ENCODE measurements at places on chromosomes 1 and 21. TPM values are rescaled to one million over a fixed set of nuclear protein-coding genes. Genes with fewer than 3 reads are reported as not detected.

GRCh38 chr1:104459886-104460285 is 710.2 kb downstream of the AMY1C start:
- no peaks in the 10 kb centered on the region for H3K27me3 ChIP-seq
- no peak overlapping the region for H3K27ac ChIP-seq
- no peak overlapping the region for H3K4me3 ChIP-seq
- H3K4me1 ChIP-seq, result no peaks in the 10 kb centered on the region
- DNase-seq, result no peak
- no peaks in the 10 kb centered on the region for H3K36me3 ChIP-seq

GRCh38 chr1:206596319-206596666 is 16.0 kb downstream of the EIF2D start:
- no peaks in the 10 kb centered on the region for H3K4me1 ChIP-seq
- DNase-seq, result no peak
- H3K27ac ChIP-seq, result no peak overlapping the region
- H3K4me3 ChIP-seq, result no peak overlapping the region
- no peaks in the 10 kb centered on the region for H3K27me3 ChIP-seq
- H3K36me3 ChIP-seq, result peaks cover 74% of the 10 kb centered on the region

DNA sequence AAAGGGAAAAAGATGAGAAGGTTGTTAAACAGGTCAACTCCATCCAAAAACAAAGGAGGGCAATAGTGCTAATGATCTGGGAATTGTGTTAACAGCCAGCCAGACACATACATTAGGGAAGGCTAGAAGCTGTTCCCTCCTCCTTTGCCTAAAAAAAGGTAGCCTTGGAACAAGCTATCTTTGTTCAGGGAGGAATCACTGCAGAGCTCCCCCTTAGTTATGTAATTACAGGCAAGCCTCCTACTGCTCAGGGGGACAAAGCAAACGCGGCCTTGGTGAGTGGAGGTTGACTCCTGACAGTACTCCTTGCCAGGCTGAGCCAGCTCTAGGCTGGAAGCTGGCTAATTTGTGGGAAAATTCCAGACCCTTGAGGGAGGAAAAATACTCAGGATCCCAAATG is 97.6 kb downstream of the VAV3 start:
- H3K27me3 ChIP-seq, result no peaks in the 10 kb centered on the region
- no peak overlapping the region for H3K27ac ChIP-seq
- no peaks in the 10 kb centered on the region for H3K4me1 ChIP-seq
- H3K36me3 ChIP-seq, result no peaks in the 10 kb centered on the region
- no peak for DNase-seq

- H3K27ac ChIP-seq, result no peak overlapping the region
- no peak for DNase-seq
Observed at GRCh38 chr1:116855773-116856201, 53.9 kb upstream of the PTGFRN start.

DNA sequence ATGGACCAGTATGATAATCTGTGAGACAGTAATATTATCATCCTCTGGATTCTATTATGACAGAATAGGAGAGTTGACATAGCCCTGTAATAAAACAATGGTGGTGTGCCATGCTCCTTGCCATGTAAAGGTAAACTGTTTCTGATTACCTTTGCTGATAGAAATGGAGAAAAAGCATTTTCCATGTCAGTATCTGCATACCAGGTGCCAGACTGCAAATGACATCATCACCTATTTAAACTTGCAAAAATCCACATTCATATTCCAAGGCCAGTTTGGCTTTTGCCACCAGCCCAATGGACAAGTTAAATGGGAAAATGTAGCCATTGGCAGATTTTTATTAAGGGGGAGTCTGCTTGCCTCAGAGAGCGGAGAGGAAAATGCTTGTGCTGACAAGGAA is 23.9 kb upstream of the ABCD3 start:
- H3K4me1 ChIP-seq, result no peaks in the 10 kb centered on the region
- H3K4me3 ChIP-seq, result no peak overlapping the region
- no peaks in the 10 kb centered on the region for H3K27me3 ChIP-seq
- DNase-seq, result no peak

DNA sequence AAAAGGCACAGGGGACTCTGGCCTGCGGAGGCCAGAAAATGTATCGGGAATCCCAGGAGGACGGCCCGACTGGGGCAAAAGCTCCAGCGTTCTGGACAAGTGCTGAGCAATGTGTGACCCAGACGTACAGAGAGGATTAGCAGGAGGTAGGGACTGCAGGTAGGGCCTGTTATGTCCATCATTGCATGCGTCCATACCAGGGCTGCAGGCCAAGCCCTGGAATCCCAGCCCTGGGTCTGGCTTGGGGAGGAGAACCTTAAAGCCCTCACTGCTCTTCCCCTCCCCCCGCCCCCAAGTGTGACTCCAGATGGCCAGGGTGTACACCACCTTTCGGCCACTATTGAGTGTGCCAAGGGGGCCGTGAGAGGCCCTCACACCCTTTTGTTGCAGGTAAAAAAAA is 2.0 kb downstream of the RNF207 start:
- DNase-seq, result no peak

DNA sequence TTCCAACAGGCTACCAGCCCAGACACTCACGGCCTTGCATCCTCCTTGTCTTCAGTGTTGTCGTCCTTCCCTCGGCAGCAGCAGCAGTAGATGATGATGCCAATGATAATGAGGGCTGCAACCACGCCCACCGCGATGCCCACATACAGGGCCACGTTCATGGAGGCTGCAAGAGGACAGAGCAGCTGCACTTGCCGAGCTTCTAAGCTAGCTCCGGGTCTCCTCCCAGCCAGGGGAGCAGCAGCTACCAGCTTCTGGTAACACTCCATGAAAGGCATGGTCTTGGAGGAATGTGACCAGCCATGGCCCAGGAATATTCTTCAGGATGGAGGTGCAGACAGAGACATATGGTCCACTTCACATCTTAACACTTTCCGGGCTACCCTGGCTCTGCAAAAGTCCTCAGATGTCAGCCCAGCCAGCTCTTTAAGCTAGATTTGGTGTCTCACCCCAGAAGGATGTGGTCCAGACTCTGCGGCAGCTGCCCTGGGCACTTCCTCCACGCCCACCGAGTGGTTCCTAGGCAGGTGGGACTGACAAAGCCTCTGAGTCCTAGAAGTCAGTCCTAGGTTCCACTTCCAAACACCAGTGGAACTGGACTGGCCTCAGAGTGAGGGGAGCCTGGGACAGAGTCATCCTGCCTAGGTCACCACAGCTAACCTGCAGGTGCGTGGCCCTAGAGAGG is 35.1 kb downstream of the GPA33 start:
- no peak overlapping the region for H3K27ac ChIP-seq
- H3K36me3 ChIP-seq, result peaks cover 35% of the 10 kb centered on the region
- H3K4me1 ChIP-seq, result no peaks in the 10 kb centered on the region

DNA sequence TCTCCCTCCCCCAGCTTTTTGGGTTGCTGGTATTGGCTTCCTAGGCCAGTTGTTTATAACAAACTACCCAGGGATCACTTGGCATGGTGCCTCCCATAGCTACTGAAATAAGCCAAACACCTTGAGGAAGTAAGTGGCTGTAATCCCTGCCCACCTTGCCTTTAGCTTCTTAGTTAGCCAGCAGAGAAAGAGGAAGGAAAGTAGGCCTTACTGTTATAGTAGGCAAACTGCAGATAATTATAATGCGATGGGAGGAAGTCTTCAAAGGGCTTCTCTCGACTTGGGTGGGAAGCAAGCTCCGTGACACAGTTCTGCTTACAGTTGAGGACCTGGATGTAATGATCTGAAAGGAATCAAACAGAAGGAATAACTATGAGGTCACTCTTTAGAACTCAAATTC is 8.2 kb downstream of the P3H1 start:
- no peak overlapping the region for H3K27ac ChIP-seq
- H3K36me3 ChIP-seq, result peaks cover 42% of the 10 kb centered on the region
- H3K4me1 ChIP-seq, result no peaks in the 10 kb centered on the region

- H3K27ac ChIP-seq, result no peak overlapping the region
- no peaks in the 10 kb centered on the region for H3K36me3 ChIP-seq
- no peak overlapping the region for H3K4me3 ChIP-seq
- H3K27me3 ChIP-seq, result no peaks in the 10 kb centered on the region
- DNase-seq, result no peak
- H3K4me1 ChIP-seq, result no peaks in the 10 kb centered on the region
Observed at GRCh38 chr1:38740487-38740886, 119.1 kb downstream of the RRAGC start.

GRCh38 chr1:67792741-67793458 is 40.4 kb downstream of the GNG12 start:
- no peaks in the 10 kb centered on the region for H3K27me3 ChIP-seq
- H3K4me1 ChIP-seq, result peaks cover 19% of the 10 kb centered on the region
- no peak overlapping the region for H3K4me3 ChIP-seq
- peaks cover under 1% of the 10 kb centered on the region for H3K36me3 ChIP-seq
- H3K27ac ChIP-seq, result peak overlapping the region; percentile 30

GRCh38 chr1:173470608-173471007 is 6.5 kb upstream of the PRDX6 start:
- H3K27me3 ChIP-seq, result no peaks in the 10 kb centered on the region
- peaks cover 17% of the 10 kb centered on the region for H3K4me1 ChIP-seq
- H3K4me3 ChIP-seq, result no peak overlapping the region
- no peak for DNase-seq
- H3K36me3 ChIP-seq, result no peaks in the 10 kb centered on the region
- no peak overlapping the region for H3K27ac ChIP-seq

DNA sequence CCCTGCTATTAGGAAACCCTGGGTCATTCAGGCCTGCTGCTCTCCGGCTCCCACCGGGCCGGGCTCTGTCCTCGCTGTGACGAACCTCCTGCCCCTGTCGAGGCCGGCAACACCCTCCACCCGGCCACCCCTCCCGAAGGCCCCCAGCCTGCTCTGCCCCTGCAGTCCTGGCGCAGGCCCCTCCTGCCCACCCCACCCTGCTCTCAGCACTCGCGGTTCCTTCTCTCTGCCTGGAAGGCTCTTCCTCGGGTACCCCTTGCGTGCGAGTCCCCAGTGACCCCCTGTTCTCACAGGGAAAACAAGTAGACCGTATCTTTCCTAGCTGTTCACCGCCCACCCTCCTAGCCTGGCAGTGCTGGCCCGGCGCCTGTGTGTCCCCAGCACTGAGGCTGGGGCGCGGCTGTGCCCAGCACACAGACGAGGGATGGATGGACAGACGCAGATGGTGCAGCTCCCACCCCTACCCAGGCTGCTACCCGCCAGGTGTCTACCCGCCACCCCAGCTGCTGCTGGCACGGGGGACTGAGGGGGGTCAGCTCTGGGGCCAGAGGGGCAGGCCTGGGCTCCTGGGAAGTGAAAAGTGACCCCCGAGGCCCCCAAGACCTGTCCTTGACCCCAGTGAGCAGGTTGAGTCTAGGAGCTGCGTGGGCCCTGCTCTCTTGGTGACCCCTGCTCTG is 3.1 kb upstream of the VWA1 start:
- peaks cover 76% of the 10 kb centered on the region for H3K4me1 ChIP-seq
- H3K27ac ChIP-seq, result peak overlapping the region; percentile 91
- H3K36me3 ChIP-seq, result no peaks in the 10 kb centered on the region
- no peak overlapping the region for H3K4me3 ChIP-seq

DNA sequence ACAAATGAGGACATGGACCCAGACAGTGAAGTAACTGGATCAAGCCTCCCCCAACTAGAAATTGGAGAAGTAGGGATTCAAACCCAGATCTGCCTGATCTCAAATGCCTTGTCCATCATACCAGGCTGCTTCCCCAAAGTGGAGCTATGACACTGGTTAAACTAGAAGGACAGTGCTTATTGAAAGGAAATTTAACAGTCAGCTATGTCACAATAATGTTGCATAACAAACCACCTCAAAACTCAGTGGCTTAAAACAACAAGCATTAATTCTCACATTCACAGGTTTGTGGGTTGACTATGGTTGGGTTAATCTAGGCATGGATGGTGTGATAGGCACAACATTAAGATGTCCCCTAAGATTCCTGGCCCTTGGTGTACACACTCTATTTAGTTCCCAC is 107.1 kb downstream of the TAS1R2 start:
- peaks cover 6% of the 10 kb centered on the region for H3K27me3 ChIP-seq
- H3K4me3 ChIP-seq, result no peak overlapping the region
- H3K27ac ChIP-seq, result no peak overlapping the region
- no peaks in the 10 kb centered on the region for H3K36me3 ChIP-seq
- H3K4me1 ChIP-seq, result no peaks in the 10 kb centered on the region

- no peak overlapping the region for H3K4me3 ChIP-seq
- H3K36me3 ChIP-seq, result no peaks in the 10 kb centered on the region
- DNase-seq, result no peak
- H3K27ac ChIP-seq, result no peak overlapping the region
- no peaks in the 10 kb centered on the region for H3K27me3 ChIP-seq
- H3K4me1 ChIP-seq, result no peaks in the 10 kb centered on the region
Observed at GRCh38 chr1:71839876-71840275, 442.5 kb downstream of the NEGR1 start.

GRCh38 chr1:100037927-100038659 is 68.3 kb downstream of the SLC35A3 start:
- H3K4me3 ChIP-seq, result peak overlapping the region; percentile 86
- no peaks in the 10 kb centered on the region for H3K36me3 ChIP-seq
- H3K4me1 ChIP-seq, result peaks cover 6% of the 10 kb centered on the region
- peak; percentile 87 for DNase-seq

DNA sequence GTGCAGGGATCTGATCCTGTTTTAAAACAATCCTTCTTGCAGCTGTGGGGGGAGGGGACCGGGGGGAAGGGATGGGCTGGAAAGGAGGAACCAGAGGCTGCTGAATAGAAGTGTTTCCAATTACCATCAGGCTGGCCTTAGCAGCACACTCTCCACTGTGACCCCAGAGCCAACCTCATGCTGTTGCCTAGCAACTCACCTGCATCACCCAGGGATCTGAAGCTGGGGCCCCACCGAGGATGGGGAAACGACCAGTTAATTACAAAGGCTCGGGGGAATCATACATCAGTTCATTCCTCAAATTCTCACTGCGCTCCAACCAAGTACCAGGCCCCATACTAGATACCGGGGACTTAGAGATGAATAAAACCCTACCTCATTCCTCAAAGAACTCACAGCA is 11.9 kb upstream of the GPX7 start:
- H3K27me3 ChIP-seq, result no peaks in the 10 kb centered on the region
- no peak for DNase-seq
- H3K4me1 ChIP-seq, result no peaks in the 10 kb centered on the region
- H3K4me3 ChIP-seq, result no peak overlapping the region
- no peak overlapping the region for H3K27ac ChIP-seq
- H3K36me3 ChIP-seq, result no peaks in the 10 kb centered on the region

DNA sequence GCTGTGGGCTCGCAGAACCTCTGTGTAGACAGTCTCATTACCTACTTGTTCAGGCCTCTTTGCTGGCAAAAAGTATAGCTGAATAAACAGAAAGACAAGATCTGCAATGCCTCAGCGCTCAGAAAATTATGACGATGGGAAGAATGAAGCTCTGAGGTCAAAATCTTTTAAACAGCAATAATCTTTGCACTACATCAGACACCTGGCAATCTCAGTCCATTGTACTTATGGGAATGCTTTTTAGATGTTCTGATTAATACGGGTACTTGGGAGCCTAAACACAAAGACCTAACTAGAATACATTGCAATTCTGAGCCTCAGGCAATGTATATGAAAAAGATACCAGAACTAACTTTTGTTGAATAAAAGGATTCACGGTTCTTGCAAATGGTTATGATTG is 410.7 kb downstream of the SMYD3 start:
- no peak overlapping the region for H3K4me3 ChIP-seq
- no peaks in the 10 kb centered on the region for H3K36me3 ChIP-seq
- no peak for DNase-seq
- H3K4me1 ChIP-seq, result no peaks in the 10 kb centered on the region

Gene FOXD2
- polyA plus RNA-seq, result 1.6 TPM

Gene GFI1
- polyA plus RNA-seq, result 5.0 TPM

Gene NTMT2
- not detected for polyA plus RNA-seq

Gene SERINC2
- polyA plus RNA-seq, result 65.3 TPM

Gene SPRR5
- not detected for polyA plus RNA-seq

Gene TPM3
- polyA plus RNA-seq, result 303 TPM

Gene ACOT11
- polyA plus RNA-seq, result 33.3 TPM

Gene RUNX3
- polyA plus RNA-seq, result 4.8 TPM
